ENCODE measurements at places on chromosomes 2 and 18.
A peak's percentile ranks its signal among the peaks of the same experiment; 100 is the strongest.

DNA sequence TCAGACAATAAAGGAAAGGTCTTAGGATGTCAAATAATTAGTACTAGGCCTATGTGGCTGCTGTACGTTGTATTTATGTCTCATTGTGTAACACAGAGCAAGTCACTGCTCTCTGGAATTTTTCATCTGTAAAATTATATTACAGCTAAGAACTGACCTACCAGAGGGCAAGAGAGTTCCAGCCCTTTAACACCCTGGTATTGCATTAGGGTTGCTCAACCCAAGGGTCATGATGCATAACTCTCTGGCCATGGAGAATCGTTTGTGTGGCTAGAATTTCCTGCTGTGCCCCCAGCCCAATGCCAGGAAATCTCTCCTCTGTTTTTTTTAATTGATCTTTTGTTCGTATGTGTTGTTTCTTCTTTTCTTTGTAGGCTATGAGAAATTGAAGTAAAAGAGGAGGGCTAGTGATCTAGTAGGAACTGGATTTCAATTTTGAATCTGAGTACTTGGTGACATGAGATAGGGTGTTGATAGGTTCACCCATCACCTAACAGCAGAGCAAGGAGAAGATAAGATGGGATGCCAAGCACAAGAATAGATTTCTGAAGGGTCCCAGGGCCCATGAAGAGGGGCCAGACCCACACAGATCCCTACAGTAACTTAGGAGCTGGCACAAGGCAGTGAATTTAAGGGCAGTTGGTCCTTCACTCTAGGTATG is 571.2 kb upstream of the TNP1 start:
- DNase-seq, result no peak

GRCh38 chr2:138335036-138335435 is 166.5 kb upstream of the SPOPL start:
- DNase-seq, result no peak

- DNase-seq, result peak; percentile 9
Observed at GRCh38 chr18:8052237-8052701, 485.2 kb downstream of the PTPRM start.

DNA sequence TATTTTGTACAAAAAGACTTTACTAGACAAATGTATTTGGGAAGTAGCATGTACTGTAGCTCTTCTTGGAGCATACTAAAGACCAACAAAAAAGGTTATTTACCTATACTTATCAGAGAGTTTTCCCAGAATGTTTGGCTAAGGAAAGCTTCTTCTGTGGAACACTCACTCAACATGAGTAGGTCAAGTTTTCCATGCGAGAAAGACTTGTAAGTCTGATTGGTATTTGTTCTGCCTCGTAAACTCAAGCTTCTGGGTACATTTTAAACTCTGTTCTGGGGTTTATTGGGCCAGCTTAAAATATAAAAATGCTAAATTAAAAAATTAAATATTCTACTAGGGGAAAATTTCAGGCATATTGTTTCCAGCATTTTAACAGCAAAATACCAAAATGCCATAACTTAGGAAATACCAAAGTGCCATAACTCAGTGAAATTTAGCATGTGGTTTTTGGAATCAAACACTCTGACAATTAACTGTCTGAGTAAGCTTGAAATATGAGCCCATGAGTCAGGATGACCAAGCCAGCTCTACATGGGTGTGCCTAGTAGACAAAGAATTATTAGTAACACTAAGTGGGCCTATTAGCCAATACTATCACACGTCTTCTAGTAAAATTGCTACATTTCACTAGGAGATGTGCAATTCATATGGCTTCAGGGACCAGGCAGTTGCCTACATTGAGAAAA is 47.3 kb upstream of the SERPINE2 start:
- DNase-seq, result no peak

- DNase-seq, result no peak
Observed at GRCh38 chr18:9108911-9109310, 6.4 kb downstream of the NDUFV2 start.

- no peak for DNase-seq
Observed at GRCh38 chr18:46459789-46460455, 197.1 kb downstream of the LOXHD1 start.

GRCh38 chr2:84309281-84309680 is 149.8 kb downstream of the SUCLG1 start:
- DNase-seq, result no peak

DNA sequence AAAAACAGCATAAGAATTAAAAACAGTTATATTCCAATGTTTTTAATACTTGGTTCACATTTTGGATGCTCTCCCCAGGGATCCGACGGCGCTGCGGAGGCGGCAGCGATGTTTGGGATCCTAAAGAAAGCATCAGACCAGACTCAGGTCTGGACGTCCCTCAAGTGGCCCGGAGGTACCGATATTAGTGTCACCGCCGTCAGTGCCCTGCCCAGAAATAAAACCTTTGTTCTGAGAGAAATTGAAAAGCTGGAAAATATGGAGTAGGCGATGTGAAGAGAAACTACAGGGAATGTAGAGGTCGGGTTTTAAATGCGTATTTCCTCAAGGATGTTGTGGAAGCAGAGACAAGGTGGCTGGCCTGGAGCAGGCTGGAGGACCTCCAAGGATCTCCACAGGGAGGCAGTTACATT is 683 bp upstream of the TBC1D8 start:
- DNase-seq, result no peak

GRCh38 chr2:160347269-160347863 is 146.2 kb downstream of the RBMS1 start:
- DNase-seq, result no peak

DNA sequence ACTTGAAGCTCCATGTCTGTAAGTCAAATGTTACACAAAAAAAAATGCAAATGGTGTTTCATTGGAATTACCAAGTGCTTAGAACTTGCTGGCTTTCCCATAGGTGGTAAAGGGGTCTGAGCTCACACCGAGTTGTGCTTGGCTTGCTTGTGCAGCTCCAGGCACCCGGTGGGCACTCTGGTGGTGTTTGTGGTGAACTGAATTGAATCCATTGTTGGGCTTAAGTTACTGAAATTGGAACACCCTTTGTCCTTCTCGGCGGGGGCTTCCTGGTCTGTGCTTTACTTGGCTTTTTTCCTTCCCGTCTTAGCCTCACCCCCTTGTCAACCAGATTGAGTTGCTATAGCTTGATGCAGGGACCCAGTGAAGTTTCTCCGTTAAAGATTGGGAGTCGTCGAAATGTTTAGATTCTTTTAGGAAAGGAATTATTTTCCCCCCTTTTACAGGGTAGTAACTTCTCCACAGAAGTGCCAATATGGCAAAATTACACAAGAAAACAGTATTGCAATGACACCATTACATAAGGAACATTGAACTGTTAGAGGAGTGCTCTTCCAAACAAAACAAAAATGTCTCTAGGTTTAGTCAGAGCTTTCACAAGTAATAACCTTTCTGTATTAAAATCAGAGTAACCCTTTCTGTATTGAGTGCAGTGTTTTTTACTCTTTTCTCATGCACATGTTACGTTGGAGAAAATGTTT is 97.9 kb upstream of the IL1R2 start:
- no peak for DNase-seq

DNA sequence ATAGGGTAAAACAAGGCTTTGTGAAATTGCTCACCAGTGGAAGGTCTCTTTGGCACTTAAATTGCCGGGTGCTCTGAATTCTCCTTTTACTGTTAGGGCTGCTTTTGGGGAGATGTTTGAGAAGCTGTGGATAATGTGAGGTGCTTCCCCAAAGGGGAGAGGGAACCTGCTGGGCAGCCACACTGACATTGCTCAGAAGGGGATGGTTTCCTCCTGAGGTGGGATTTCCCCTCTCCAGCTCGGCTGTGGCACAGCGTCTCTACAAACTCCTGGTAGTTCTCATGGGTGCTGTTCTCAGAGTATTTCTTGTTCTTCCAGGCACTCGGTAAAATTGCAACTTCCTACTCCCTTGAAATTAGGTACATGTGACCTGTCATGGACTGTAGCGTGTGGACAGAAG is 124.2 kb downstream of the LPIN1 start:
- no peak for DNase-seq

DNA sequence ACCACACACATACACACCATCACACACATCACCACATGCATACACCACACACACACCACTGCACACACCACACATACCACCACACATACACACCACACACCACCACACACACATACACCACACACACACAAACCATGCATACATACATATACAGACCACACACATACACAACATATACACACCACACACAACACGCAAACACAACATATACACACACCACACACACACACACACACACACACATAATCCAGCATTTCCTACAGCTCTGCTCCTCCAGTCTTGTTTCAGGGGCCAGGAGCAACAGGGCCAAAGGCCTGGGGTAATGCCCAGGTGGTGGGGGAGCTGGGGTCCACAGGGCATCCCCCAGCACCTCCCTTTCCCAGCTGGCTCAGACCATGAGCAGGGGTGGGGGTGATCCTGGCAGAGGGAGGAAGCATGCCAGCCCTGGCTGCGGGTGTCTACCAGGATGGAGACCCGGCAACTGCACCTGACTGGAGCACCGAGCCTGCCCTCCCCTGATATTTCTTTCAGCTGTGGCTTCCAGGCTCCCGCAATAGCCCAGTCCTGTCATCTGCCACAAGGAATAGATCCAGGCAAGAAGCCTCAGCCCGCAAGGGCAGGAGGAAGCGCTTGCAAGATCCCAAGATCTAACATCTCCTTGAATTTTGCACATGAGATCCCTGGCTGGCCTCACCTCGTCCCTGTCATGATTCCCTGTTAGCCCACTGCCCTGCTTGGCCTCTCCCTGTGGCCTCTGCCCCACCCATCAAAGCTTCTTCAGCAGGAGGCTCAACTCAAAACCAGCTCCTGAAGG is 196.9 kb downstream of the TNS1 start:
- DNase-seq, result no peak

DNA sequence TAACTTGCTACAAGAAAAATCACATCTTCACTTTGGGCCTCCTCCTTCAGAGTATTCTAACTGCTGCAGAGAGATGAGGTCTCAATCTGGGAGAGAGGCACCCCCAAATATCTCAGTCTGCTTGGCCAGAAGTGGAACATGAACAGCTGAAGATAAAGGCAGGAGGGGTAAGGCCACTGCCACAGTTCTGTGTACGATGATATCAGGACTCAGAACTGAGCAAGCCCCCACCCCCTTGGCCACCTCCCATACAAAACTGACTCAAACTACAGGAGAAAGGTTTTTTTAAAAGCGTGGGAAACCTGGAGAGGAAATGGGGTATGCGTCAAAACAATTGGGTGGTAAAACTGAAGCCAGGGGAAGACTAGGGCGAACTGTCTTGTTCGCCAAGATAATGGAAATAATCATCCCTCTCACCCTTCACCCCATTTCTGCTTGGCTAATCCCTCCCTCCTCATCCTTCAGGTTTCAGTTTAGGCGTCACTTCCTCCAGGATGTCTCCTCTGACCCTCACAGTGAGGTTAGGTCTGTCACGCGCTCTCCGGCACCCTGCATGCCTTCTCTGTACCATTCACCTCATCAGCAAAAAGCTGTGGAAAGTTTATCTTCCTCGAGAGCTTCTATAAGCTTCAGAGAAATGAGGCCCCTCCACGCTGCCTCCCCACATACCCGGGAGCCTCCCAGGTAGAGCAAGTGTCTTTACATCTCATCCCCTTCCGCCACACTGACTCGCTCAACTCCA is 64.4 kb downstream of the SFXN5 start:
- no peak for DNase-seq

- no peak for DNase-seq
Observed at GRCh38 chr2:226664140-226664539, 135.5 kb downstream of the IRS1 start.

DNA sequence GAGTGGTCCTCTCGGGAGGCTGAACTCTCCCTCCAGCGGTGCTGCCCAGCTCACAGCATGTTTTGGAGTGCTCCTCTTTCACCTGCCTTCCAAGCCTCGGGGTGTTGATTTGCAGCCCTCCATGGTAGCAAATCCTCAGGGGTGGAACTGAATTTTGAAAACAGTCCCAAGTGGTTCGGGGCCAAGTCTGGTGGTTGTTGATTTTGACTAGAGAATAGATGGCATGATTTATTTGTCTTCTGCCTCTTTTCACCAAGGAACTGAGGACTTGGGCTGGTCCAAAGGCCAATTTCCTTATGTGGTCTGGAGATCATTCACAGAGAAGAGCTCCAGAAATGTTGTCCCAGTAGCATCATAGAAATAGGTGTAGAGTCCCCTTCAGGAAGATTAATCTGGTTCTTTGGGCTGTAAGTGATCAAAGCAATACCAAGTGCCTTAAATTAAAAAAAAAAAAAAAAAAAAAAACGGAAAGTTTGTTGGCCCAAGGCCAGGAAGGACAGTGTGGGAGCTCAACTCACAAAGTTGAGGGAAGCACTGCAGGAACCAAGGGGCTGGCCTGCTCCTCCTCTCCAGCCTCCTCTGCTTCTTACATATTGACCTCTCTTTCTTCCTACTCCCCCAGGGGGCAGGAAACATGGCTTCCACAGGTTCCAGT is 2.5 kb upstream of the DES start:
- no peak for DNase-seq

DNA sequence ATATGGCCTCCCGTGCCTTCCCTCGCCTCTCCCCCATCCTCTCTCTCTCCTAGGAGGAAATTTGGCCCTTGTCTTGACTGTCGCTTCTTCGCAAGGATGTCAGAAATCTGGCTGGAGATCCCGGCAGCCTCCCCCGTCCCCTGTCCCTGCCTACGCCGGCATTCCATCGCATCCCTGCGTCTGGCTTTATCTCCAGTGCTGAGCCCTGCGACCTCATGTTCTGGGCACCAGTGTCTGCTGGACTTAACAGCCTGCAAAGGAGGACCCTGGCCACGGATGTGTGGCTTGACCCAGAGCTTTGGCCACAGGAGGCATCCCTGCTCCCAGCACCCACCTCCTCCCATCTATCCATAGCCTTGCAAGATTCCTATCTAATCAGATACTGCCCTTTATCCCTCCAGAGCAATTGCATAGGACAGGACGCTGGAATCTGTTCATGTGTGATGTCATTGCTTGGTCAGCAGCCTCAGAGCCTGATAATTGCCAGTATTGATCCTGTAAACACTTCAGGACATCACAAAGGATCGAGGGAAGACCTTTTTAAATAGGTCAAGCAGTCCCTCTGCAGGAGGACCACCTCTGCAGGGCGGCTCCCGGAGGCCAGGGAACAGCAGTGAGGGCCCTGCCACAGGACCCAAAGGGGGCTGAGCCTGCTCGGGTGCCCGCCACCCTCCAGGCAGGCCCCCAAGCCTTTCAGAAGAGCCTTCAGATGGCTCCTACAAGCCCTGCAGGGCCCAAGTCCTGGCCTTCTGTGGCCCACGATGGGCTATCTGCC is 168.2 kb downstream of the TWIST2 start:
- DNase-seq, result no peak
